Activated CD4-positive, alpha-beta T cell treated with anti-CD3 and anti-CD28 coated beads, Interleukin-2, amount 10 ng/mL, durations not matched to agents 7 days and 5 days (primary cell): ENCODE measurements at places on chromosomes 7 and 10. TPM values are rescaled to one million over a fixed set of nuclear protein-coding genes. Genes with fewer than 3 reads are reported as not detected.

DNA sequence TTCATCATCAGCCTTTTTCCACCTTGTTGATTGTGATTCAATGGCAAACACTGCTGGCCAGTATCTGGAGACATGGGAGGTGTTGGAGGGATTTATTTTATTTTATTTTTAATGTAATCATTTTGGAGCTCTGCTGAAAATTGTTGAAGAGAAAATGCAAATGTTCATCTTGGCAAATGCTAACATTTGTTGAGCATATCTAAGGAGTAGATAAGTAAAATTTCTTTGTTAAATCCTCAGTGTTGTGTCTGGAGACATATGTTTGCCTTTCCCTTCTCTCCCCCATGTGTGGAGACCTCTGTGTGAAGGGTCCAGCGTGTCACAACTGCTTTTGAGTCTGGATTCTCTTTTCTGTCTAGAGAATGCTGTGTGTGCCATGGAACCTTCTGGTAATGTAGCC is 300.3 kb downstream of the FZD1 start:
- H3K27me3 ChIP-seq, result no peaks in the 10 kb centered on the region
- H3K4me3 ChIP-seq, result no peak overlapping the region
- H3K36me3 ChIP-seq, result no peaks in the 10 kb centered on the region
- no peak for DNase-seq

GRCh38 chr7:31382722-31383121 is 42.2 kb upstream of the NEUROD6 start:
- no peaks in the 10 kb centered on the region for H3K36me3 ChIP-seq
- H3K4me1 ChIP-seq, result no peaks in the 10 kb centered on the region
- peak overlapping the region; percentile 25 for H3K27ac ChIP-seq
- no peaks in the 10 kb centered on the region for H3K27me3 ChIP-seq

- H3K27me3 ChIP-seq, result no peaks in the 10 kb centered on the region
- no peak overlapping the region for H3K4me3 ChIP-seq
- H3K4me1 ChIP-seq, result no peaks in the 10 kb centered on the region
- H3K36me3 ChIP-seq, result peaks cover 3% of the 10 kb centered on the region
- no peak for DNase-seq
Measured at GRCh38 chr7:133950855-133951254, 176.3 kb upstream of the LRGUK start.

GRCh38 chr7:117870448-117871130 is 2.7 kb downstream of the CTTNBP2 start:
- DNase-seq, result no peak
- H3K27ac ChIP-seq, result no peak overlapping the region

GRCh38 chr10:20415684-20416083 is 481.4 kb downstream of the NEBL start:
- no peak overlapping the region for H3K27ac ChIP-seq
- no peak for DNase-seq
- no peaks in the 10 kb centered on the region for H3K4me1 ChIP-seq

DNA sequence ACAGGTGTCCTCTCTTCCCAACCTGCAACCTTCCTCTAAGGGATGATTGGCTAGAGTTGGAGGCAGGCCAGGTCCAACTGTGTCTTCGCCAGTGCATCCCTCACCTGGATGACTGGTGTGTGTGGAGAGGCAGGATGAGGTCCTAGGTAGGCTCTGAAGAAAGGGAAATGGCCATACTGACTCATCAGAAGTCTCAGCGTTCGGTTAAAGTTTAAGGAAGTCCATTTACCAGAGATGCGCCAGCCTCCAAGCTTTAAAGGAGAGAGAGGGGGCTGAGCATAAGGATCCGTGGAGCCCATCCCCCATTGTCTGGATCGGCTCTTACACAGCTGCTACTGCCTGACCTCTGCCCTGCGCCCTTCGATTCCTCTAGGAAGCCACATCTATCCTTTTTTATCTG is 4.4 kb downstream of the KEL start:
- H3K27me3 ChIP-seq, result peaks cover 26% of the 10 kb centered on the region
- no peak overlapping the region for H3K27ac ChIP-seq
- no peaks in the 10 kb centered on the region for H3K36me3 ChIP-seq
- no peak overlapping the region for H3K4me3 ChIP-seq

GRCh38 chr10:98487649-98488048 is 40.9 kb upstream of the HPS1 start:
- peaks cover 11% of the 10 kb centered on the region for H3K27me3 ChIP-seq
- DNase-seq, result no peak
- peaks cover under 1% of the 10 kb centered on the region for H3K4me1 ChIP-seq
- no peak overlapping the region for H3K27ac ChIP-seq

DNA sequence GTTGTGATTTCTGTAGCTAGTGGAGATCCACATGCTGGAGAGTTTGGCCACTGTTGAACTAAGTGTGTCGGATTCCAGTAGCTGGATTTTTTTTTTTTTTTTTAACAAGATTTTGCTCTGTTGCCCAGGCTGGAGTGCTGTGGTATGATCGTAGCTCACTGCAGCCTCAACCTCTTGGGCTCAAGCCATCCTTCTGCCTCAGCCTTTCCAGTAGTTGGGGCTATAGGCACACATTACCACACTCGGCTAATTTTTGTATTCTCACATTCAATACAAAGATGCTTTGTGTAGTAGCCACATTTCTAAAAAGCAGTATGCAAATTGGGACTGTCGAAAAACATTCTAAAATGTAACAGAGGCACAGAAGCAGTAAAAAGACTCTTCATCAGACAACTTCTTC is 63.5 kb downstream of the RABGEF1 start:
- H3K27me3 ChIP-seq, result no peaks in the 10 kb centered on the region
- H3K4me1 ChIP-seq, result no peaks in the 10 kb centered on the region
- peaks cover 33% of the 10 kb centered on the region for H3K36me3 ChIP-seq

KLF14 gene
- total RNA-seq, result not detected

ACTL6B gene
- not detected for total RNA-seq

AKR1C1 gene
- 1.1 TPM for total RNA-seq

EEPD1 gene
- total RNA-seq, result 11.9 TPM

PIK3CG gene
- total RNA-seq, result 51.6 TPM

GPR37 gene
- total RNA-seq, result not detected

ACHE gene
- total RNA-seq, result not detected

KCNH2 gene
- 0.30 TPM for total RNA-seq

MYO1G gene
- 457 TPM for total RNA-seq
